ENCODE measurements at places on chromosomes 4 and X. TPM values are rescaled to one million over a fixed set of nuclear protein-coding genes. Genes with fewer than 3 reads are reported as not detected.

GRCh38 chrX:102514536-102514935 lies 2.0 kb downstream of the TMSB15A start:
- no peak for DNase-seq

DNA sequence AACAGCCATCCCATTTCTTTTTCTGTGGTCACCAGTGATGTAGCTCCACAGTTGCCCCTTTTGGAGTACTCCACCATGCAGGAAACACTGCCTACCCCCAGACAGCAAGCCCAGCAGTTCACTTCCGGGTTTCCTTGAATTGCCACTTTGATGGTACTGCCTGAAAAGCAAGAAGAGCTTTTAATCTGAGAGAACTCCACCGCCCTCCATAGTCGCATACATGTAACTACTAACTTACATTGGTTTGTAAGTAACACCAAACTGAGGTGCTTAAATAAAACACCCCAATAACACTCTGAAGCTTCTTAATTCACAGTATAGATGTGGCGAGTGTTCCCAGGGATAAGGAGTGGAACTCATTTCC lies 53.6 kb upstream of the HPSE start:
- DNase-seq = peak; percentile 8

GRCh38 chr4:149830823-149831222 lies 15.2 kb upstream of the IQCM start:
- DNase-seq = peak; percentile 31

GRCh38 chr4:123606946-123607542 lies 210.4 kb downstream of the SPRY1 start:
- no peak for DNase-seq

- DNase-seq = peak; percentile 1
Measured at GRCh38 chr4:23235628-23236390, 543.1 kb downstream of the GBA3 start.

DNA sequence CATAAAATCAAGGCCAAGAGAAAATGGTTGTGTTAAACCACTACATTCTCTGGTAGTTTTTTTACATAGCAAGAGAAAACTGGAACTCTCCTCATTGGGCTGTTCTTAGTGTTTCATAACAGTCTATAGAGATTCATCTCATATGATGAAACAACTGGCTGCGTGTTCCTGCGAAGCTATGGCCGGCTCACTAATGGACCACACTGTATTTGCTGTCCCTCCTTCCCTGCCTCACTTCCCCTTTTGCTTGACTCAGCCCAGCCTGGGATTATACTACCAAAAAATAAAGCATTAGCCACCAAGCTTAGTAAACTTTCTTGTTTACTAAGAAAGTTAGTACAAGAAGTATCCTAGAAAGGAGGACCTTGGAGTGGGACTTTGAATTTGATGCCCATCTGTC lies 31.6 kb upstream of the LSM6 start:
- DNase-seq = no peak

DNA sequence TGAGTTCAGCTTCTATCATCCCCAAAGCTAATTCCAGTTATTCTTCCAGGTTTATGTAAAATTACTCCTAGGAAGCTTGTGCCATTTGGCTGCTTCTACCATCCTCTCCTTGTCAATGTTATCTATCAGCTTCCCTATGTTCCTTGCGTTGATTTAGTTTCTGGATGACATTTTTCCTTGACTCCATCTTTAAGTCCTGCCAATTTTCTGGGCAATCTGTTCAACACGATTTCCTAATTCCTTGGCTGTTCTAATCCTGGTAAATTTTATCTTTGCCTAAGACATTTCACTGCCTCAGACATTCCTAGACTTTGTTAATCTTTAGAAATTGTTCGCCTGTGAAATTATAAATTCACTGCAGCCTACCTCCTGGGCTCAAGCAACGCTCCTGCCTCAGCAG lies 125.1 kb downstream of the PDS5A start:
- DNase-seq = no peak

DNA sequence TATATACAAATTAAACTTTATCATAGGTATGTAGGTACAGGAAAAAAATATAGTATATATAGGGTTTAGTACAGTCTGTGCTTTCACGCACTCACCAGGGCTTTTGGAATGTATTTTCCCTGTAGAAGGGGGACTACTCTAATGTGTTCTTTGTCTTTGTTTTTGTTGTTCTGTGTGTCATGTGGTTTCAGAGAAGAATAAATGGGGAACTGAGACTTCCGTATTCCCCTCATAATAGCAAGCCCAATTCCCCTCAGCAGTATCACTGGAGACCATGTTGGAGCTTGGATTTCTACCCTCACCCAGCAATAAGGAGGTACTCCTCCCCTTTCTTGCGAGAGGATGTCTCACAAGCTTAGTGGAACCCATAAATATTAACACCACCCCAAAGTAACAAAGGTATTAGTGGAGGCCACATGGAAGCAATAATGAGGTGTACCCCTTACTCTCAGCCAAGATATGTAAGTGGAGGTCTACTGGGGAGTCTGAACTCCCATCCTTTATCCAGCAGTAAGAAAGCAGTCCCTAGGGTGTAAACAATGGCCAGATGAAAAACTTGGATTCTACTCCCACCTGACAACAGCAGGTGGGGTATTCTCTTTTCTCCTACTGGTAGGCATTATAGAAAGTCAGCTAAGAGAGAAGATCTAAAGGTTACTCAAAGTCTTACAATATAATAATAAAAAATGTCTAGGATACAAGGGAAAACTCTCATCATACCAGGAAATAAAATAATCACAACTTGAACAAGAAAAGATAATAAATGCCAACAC lies 805.4 kb upstream of the GALNTL6 start:
- no peak for DNase-seq

GRCh38 chr4:77176640-77177039 lies 19.6 kb downstream of the CCNG2 start:
- no peak for DNase-seq

DNA sequence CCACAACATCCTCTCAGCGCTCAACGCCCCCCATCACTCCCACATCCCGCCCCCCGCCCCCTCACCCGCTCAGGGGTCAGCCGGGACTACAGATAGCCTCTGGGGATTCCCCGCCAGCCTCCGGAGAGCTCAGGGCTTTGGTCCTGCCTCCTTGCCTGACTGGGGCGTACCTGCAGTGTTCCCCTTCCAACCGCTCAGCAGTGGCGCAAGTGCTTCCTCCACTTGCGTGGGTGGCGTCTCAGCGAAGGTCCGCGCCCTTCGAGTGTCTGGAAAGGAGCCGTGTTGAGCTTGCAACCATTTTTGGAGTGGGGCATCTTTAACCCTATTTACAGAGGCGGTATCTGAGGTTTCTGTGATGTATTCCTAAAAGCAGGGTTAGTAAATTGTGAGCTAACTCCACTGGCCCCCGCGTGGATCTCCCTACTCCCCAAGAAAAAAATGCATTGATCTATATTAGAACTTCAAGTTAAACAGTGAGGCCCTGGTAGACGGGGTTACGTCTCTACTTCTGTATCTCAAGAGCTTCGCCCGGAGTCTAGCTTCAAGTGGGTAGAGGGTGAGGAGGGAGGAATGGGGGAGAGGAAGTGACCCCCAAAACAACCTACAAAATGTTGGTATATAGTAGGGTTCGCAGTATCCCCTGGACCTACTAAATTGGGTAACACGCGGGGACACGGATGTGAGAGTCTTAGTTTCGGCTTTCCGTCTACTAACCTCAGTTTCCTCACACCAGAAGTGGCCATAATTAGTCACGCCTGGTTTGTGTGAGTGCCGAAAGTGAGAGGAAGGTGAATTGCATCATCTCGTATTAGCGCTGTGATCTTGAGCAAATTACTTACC lies 16.1 kb downstream of the NKX3-2 start:
- no peak for DNase-seq

DNA sequence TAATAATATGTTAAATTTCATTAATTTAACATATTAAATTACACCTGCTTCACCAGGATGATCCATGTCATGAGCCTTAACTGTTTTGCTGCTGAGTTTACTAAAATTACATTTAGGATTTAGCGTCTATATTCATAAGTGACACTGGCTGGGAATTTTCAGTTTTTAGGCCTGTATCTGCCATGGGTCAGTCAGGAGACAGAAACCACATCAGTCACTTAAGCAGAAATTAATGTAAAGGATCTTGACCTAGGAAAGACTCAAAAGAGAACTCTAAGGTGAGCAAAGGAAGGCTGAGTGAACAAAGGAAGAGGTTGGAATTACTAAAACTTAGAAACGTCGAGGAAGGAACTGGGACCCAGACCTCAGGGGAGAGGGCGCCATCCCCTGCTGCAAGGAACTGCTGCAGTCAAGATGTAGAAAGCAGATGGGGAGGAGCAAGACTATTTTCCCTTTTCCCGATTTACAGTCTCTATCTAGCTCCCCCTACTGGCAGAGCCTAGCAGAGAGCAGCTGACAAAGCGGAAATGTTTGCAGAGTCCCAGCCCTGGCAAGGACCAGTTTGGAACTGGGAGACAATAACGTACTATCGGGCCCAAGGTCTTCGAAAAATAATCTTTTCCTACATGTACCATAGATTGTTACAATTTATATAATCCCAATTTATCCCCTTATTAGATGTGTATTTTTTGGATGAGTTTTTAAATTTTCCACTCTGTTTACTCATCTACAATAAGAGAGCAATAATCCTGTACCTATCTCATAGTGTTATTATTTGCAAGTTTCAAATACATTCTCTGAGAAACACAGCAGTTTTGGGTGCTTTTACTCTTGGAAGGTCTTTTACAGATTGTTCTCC lies 22.6 kb upstream of the RBBP7 start:
- DNase-seq = peak; percentile 82

DNA sequence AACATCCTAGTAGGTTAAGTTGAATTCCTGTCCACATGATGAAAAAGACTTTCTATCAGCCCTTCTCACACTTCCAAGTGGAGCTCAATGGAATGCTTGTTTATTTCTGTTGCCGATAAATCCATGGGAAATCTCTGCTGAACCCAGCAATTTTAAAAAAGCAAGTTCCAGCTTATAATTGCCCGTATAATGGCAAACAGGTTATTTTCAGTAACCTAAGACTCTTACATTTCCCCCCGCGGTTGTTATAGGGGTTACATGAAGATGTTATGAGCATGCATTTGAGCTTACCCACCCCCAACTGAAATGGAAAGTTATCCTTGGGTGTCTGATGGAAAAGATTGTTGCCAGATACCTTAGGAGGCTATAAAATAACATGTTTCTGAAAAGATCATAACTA lies 136.2 kb downstream of the PALLD start:
- no peak for DNase-seq

- no peak for DNase-seq
Measured at GRCh38 chr4:152114562-152114961, 353.8 kb upstream of the GATB start.

DNA sequence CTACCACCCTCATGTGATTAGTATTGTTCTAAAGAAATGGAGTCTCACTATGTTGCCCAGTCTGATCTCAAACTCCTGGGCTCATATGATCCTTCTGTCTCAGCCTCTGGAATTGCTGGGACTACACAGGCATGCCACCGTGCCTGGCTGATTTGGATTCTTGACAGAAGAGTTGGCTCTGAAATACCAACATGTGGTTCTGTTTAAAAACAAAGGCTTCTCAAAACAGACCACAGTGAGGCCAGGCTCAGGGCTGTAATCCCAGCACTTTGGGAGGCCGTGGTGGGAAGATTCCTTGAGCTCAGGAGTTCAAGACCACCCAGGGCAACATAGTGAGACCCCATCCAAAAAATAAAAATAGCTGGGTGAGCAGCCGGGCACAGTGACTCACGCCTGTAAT lies 126.7 kb downstream of the DHRSX start:
- peak; percentile 31 for DNase-seq

DNA sequence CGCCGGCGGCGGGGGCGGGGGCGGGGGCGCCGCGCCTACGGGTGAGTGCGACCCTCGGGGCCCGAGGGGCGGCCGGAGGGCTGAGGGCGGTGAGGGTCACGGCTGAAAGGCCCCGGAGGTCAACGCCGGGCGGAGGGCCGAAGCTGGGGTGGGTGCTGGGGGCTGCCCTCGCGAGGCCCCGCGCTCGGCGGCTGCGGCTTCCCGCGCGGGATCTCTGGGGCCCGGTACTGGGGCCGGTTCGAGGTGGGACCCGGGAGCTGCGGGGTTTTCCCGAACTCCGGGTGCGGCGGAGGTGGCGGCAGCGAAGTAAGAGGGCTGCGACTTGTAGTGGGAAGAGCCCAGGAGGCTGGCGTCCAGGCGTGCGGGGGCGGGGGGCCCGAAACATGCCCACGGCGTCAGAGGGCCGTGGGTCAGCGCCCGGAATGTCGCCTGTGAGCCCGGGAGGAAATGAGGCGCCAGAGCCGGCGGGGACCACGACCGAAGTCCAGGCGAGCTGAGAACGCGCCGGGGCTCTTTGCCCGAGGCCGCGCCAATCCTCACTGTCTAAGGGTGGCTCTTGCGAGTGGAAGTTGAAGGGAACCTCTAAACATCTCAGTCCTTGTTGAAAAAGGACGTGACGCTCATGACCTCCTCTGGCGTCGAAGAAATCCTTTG lies 407 bp downstream of the IL13RA1 start:
- DNase-seq = peak; percentile 64

GRCh38 chr4:39259571-39260330 lies 77.4 kb downstream of the WDR19 start:
- peak; percentile 17 for DNase-seq

DNA sequence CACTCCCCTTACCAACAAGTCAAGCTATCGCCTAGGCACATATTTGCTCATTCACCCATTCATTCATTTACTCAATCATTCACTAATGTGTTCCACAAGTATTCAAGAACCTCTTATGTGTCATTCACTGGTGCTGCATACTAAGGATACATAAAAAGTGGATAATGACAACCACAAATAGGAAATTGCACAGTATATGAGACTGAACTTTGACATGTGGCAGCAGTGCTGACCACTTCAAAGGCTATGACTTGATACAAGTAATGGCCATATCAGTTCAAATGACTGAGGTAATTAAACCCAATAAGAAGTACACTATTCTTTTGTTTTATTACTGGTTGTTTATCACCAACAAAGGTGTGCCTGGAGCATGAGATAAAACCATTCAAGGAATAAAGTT lies 282.5 kb downstream of the KLHL13 start:
- no peak for DNase-seq

DNA sequence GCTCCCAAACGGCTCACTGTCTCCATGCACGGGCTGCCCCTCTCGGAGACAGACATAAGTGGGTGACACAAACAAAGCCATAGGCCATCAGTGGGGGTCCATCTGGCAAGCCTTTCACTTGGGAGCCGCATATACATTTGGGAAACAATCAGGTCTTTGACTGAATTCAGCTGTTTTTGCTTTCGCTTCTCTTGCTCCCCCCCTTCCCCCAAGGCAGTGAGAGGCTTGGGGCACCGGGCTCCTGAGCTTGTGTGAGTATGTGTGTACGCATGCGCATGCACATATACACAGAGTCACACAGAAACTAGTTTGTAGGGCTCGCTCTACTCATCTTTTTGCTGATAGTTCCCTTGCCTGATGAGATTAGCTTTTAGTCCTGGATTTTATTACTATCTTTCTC lies 284.4 kb downstream of the AFF2 start:
- DNase-seq = no peak

Gene HSFX2
- total RNA-seq = not detected

Gene SPANXA2
- total RNA-seq = 157 TPM

Gene SLC6A14
- not detected for total RNA-seq

Gene SLC38A5
- total RNA-seq = not detected

Gene UGT2B28
- not detected for total RNA-seq

Gene RTL9
- total RNA-seq = 0.02 TPM

Gene MAGEA10
- total RNA-seq = 3.9 TPM

Measured in M059J (cell line).